Activated CD4-positive, alpha-beta T cell treated with anti-CD3 and anti-CD28 coated beads for 36 hours (primary cell): ENCODE measurements at places on chromosomes 7 and 10. TPM values are rescaled to one million over a fixed set of nuclear protein-coding genes. Genes with fewer than 3 reads are reported as not detected.

Gene CREB5
- total RNA-seq, result 0.50 TPM

Gene RPP38
- 27.1 TPM for total RNA-seq

- DNase-seq, result peak; percentile 55
These were observed 75.3 kb upstream of the SAMD8 start for GRCh38 chr10:75035975-75036708.

Gene TMEM60
- 10.1 TPM for total RNA-seq

Gene KCND2
- total RNA-seq, result not detected

Gene ARMC3
- not detected for total RNA-seq

- DNase-seq, result no peak
These were observed 17.7 kb downstream of the IL15RA start for GRCh38 chr10:5959581-5960069.

GRCh38 chr7:54888734-54889082 lies 129.7 kb upstream of the SEC61G start:
- DNase-seq, result no peak
